Mammary epithelial cell (primary cell): ENCODE measurements at places on chromosomes 1 and 21. TPM values are rescaled to one million over a fixed set of nuclear protein-coding genes. Genes with fewer than 3 reads are reported as not detected.

Gene KDM1A
- 49.9 and 65.1 TPM in 2 replicates for total RNA-seq

DNA sequence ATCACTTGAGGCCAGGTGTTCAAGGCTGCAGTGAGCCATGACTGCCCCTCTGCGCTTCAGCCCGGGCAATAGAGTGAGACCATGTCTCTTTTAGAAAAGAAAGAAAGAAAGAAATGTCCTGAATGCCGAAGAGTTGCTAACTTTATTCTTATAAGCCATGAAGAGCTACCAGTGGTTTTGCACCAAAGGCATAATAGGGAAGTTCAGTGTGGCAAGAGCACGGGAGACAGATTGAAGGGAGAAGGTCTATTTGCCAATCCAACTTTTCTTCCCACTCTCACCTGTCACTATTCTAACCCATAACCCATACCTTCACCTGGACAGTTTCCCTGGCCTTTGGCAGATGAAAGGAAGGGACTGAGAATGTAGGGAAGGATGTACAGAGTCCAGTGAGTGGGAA lies 4.4 kb upstream of the PEA15 start:
- DNase-seq: no peak

DNA sequence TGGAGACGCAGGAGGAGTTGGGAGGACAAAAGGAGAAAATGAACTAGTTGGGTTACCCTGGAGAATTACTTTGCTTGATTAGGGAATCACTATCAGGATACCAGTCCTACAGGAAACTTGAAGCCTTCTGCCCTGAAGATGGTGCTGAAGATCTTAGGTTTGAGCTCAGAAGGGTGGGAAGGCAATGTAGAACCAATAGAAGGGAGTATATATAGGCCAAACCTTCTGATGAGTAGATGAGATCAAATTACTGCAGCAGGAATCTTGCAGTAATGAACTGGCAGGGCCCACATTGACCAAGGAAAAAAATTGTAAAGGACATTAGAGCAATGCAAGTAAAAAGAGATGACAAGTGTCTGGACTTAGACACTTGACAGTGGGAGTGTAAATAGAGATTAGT lies 116.3 kb upstream of the CACYBP start:
- peak; percentile 50 for DNase-seq

GRCh38 chr1:23774174-23774880 lies 3.9 kb upstream of the PITHD1 start:
- DNase-seq: no peak

GRCh38 chr1:16015960-16016901 lies 1.6 kb downstream of the HSPB7 start:
- no peak for DNase-seq

DNA sequence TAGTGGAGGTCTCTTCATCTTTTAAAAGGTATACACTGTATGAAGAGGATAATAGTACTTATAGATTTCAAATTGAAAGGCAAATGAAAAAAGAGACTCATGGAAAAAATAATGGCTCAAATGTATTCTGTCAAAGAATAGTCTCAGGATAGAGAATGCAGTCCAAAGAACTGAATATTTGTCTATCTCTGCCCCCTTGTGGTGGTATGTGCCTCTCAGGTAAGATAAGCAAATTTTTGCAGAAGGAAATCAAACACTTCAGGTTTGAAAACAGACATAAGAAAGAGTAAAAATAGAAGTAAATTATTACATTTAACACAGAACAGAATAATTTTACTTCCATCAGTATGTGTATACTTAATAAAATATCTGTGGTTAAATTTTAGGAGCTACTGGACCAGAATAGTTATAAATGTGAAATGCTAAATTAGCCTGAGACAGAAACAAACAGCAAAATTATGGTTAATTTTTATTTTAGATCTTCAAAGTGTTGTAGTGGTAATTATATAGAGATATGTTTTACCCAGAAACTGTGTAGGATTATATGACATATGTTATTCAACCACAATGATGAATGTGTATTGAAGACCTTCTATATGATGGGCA lies 164.4 kb upstream of the PALMD start:
- peak; percentile 35 for DNase-seq

Gene OR2L2
- 0.17 TPM for total RNA-seq

GRCh38 chr1:6476483-6476882 lies 10.5 kb upstream of the TNFRSF25 start:
- DNase-seq: no peak

DNA sequence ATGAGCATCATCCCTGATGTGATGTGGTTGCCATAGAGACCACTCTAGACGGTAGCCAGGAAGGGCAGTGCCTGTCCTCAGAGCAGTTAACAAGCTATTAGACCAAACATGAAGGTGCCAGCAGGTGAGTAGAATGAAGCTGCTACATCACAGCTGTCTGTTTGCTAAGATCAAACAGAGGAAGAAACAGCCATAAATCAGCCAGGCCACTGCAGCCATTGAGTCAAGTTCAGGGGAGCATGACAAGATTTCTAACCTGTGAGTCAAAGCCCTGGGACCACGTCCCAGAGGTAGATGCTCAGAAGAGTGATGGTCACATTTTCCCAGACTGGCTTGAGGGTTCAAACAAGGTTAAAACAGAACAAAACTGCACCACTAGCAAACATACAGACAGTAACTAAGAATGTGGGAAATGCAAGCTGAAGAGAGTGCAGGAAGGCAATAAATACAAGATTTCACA lies 450.6 kb upstream of the DAB1 start:
- DNase-seq: no peak

Gene UBASH3A
- total RNA-seq: not detected

Gene PRELP
- total RNA-seq: 0.12 TPM in 1 of 2 replicates, not detected in the other

Gene NPHS2
- not detected for total RNA-seq

- peak; percentile 48 for DNase-seq
Observed at GRCh38 chr1:241749041-241749944, 97.2 kb downstream of the WDR64 start.

GRCh38 chr1:27436204-27437159 lies 44.1 kb downstream of the GPR3 start:
- peak; percentile 66 for DNase-seq

DNA sequence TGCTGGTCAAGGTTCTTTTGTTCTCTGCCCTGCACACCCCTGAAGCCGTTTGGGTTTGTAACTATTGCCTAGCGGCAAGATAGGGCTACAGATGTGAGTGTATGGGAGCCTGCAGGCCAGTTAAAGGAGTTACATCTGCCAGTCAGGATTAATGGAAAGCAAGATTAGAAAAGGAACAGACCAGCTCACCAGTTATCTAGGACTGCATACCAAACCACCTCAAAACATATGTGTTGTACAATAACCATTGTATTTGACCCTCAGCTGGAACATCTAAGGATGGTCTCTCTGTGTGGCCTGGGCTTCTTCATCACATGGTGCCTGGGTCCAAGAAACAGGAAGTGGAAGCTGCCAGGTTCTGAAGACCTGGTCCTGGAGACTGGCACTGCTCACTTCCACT lies 52.5 kb upstream of the FBXO28 start:
- DNase-seq: no peak

GRCh38 chr1:193694741-193695140 lies 508.3 kb upstream of the B3GALT2 start:
- no peak for DNase-seq

Gene WNT2B
- total RNA-seq: 1.2 and 1.4 TPM in 2 replicates

DNA sequence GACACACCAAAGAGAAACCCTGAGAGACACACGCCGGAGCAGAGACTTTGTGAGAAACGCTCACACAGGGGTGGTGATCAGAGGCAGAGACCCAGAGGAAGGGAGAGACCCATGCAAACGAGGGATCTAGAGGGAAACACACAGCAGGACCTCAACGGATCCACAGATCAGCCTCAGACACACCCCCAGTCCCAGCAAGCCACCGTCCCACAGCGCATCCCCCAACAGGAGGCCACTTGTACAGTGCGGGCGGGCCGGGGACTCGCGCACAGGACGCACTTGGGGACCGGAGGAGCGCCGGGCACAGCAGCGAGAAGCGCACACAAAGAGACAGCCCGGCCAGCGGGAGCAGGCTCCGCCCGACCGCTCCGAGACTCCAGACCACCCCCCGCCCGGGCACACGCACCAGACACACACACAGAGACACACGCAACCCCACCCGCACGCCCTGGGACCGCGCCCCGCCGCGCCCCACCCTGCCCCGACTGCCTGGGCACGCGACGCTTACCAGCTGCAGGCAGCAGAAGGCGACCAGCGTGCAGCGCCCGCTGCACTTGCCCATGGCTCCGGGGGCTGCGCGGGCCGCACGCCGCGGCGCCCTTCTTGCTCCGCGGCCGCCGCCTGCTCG lies 587 bp downstream of the NKAIN1 start:
- DNase-seq: peak; percentile 29

GRCh38 chr1:168086438-168086837 lies 50.3 kb downstream of the GPR161 start:
- DNase-seq: no peak

DNA sequence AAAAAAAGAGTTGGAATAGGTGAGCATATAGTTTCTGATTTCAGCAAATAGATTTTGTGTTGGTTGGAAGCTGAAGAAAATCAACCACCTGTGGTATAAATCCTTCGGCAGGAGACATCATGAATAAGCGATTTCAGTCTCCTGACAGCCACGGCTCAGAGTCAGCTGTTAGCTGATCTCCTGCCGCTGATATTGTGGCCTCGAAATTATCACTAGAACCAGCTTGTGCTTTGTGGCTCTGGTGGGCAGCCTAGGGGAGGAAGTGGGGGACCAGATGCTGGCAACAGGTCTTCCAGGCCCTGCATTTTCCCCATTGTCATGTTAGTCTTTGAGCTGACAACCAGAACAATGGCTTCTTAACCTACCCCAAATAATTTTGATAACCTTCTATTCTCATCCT lies 842 bp upstream of the GCSAML start:
- DNase-seq: no peak

- DNase-seq: no peak
Observed at GRCh38 chr1:199955235-199955634, 72.3 kb upstream of the NR5A2 start.

DNA sequence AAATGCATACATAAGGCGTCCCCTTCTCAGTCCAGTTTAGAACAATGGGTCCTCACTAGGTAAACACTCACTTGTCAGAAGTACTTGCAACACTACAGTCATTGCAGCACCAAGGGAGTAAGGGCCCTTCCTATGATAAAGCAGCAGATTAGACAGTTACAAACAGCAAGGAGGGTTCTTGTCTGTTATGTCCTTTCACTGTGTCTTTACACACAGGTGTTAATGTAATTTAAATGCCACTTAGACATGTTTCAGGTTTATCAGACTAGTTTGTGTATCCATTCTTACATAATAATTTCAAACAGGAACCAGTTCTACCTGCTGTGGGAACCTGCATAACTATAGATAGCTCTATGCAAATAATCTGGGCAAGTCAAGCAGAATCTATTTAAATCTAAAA lies 105.6 kb upstream of the USH2A start:
- no peak for DNase-seq

GRCh38 chr1:158286487-158286886 lies 3.2 kb upstream of the CD1C start:
- no peak for DNase-seq

GRCh38 chr1:202049129-202049528 lies 38.7 kb downstream of the ELF3 start:
- DNase-seq: peak; percentile 37

DNA sequence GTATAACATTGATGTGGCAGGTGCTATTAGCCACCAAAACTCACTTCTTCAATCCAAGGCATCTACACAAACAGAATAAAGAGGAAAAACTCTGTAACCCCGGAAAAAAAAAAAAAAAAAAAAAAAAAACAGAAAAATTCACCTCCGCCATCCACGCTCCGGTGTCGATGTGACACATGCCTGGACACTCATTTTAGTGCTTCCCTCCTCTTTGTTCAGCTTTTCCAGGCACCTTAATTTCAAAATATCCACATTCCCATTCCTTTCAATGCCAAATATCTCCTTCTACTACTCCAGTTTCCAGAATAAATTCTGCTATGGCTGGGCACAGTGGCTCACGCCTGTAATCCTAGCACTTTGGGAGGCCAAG lies 5.8 kb upstream of the RERE start:
- DNase-seq: no peak

GRCh38 chr1:32055416-32055815 lies 17.3 kb upstream of the TMEM39B start:
- DNase-seq: no peak

DNA sequence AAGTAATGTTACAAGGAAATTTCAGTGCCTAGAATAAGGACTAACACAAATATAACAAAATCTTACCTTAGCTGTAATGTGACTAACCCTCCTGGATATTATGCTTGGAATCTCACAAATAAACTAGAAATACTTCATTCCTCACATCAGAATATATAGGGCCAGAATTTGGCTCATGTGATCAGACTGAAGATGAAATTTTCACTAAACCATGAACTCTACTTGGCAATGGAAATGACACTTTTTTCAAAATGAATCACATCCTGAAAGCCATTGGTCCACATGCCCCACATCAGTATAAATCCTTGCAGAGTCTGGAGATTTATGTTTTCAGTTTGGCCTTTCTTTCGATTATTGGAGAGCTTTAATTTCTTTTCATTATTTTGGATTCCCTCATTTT lies 227.8 kb downstream of the NRIP1 start:
- no peak for DNase-seq

DNA sequence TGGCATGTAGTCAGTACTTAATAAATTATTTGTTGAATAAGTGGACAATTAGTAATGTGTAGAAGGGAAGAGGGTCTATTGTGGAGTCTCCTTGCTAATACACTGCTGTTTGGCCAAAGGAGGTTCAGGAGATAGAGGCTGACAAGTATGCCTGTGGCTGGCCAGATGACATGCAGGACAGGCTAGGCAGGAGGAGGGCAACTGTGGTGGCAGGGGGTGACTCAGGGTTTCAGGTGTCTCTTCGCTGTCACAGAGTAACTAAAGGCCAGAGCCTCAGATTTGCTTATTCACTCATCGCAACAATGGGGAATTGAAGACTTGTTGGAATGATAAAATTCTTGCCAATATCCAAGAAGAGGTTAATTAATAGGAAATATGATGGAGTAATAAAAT lies 33.1 kb downstream of the THRAP3 start:
- peak; percentile 16 for DNase-seq

Gene RFX5
- 45.5 TPM for total RNA-seq

Gene RAP1GAP
- 0.17 TPM for total RNA-seq

DNA sequence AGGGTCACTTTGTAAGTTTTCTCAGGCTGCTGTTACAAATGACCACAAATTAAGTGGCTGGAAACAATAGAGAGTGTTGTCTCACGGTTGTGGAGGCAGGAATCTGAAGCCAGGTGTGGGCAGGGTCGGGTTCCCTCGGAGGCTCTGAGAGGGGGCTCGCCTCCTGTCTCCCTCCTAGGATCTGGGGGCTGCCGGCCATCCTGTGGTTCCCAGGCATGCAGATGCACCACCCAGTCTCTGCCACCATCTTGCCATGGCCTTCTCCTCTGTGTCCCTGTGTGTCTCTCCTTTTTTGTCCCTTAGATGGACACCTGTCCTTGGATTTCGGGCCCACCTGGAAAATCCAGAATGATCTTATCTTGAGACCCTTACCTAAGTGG lies 4.8 kb downstream of the TP73 start:
- DNase-seq: no peak

GRCh38 chr1:244011271-244011670 lies 39.8 kb upstream of the ZBTB18 start:
- no peak for DNase-seq

Gene LAMB3
- 2,749 and 3,299 TPM in 2 replicates for total RNA-seq

Gene ARTN
- 22.8 TPM for total RNA-seq

Gene ARHGAP29
- 100 and 156 TPM in 2 replicates for total RNA-seq
